ENCODE measurements at places on chromosomes 16 and 17. TPM values are rescaled to one million over a fixed set of nuclear protein-coding genes. Genes with fewer than 3 reads are reported as not detected.

- DNase-seq: no peak
Measured at GRCh38 chr17:48036693-48037035, 933 bp downstream of the COPZ2 start.

DNA sequence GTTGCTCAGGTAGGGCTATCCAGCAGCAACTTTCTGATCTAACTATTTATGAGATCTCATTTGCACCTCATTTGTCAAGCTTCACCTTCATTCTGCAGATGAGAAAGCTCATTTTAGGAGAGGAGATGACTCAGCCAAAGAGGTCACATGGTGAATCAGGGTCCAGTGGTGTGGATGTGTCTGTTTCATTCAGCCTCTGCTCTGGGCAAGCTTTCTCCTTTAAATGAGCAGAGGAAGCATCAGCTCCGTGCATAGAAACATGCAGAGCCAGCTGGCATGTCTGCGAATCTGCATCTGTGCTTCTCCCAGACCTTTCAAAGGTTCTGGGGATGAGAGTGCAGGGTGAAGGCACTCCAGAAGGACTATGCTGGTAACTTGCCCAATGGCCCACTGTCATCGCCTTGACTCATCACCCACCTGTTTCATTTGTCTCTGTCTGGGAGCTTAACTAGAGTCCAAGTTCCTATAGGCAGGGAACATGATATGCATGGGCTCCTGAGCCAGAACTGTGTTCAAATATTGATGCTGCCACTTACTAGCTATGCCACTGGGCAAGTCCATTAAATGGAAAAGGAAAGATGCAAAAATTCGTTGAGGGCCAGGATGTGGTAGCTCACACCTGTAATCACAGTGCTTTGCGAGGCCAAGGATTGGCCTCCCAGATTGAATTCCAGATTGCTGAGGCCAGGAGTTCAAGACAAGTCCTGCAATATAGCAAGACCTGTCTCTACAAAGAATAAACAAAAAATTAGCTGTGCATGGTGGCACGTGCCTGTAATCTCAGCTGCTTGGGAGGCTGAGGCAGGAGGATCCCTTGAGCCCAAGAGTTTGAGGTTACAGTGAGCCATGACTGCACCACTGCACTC lies 67.1 kb upstream of the NLK start:
- no peak for DNase-seq

- no peak for DNase-seq
Measured at GRCh38 chr16:73124665-73125375, 76.9 kb upstream of the ZFHX3 start.

DNA sequence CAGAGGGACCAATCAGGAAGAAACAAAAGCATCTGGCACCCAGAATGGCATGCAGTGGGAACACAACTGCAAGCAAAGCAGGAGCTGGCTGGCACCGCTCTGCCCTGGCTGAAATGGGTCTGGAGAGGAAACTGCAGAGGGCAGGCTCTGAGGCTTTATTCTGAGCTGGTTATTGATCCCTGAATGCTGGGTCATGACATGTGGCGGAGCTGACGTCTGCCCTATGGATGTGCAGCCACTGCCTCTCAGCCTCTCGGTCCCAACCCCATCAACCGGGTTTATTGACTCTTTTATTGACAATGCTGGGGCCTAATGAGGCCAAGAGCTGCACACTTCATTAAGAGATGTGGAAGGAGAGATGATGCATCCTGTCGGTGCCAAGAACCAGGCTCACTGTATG lies 3.9 kb upstream of the SKAP1 start:
- DNase-seq: no peak

DHRS7C gene
- 0.16 TPM for polyA plus RNA-seq

RTN4RL1 gene
- polyA plus RNA-seq: 4.5 TPM

ACD gene
- 34.6 TPM for polyA plus RNA-seq

DNA sequence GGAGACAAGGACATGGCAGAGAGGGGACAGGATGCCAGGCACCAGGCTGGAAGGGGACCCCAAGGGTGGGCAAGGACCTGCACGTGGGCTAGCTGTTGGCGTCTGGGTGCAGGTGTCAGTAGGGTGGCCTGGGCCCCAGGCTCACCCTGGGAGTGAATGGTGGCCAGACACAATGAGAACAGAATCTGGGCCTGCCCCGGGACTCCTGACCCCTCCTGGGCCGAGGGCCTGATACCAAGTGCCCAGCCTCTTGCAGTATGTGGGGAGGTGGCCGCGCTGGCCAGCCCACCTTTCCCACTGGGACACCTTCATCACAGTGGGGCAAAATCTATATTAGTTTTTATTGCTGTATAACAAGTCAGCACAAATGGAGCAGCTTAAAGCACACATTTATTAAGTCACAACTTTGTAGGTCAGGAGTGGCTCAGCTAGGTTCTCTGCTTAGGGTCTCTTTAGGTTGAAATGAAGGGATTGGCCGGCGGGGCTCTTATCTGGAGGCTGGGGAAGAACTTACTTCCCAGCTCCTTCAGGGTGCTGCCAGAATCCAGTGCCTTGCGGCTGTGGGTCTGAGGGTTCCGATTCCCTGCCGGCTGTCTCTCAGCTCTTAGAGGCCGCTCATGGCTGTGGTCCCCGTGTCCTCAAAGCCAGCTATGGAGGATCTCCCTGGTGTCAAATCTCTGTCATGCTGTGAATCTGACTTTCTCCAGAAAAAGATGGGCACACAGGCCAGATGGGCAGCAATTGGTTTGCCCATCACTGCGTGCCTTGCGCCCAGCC lies 3.6 kb downstream of the PRSS33 start:
- no peak for DNase-seq

GRCh38 chr17:34769049-34769448 lies 189.7 kb downstream of the TMEM132E start:
- DNase-seq: no peak

DNA sequence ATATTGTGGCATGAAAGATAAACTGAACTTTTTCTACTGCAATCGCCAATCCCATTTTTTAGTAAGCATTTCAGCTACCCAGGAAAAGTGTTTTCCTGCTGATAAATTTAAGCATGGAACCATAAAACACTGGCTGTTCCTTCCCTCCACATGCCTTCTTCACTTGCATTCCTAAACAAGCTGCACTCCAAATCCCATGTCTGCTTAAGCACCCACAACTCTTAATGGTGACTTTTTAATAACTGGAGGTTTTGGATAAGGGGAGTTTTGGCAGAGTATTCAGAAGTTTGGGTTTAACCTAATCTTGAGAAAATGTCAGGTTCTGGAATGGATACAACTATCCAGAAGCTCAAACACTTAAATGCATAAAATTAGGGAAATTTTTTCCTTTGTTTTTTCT lies 345.6 kb upstream of the CA10 start:
- DNase-seq: peak; percentile 2

- DNase-seq: no peak
Measured at GRCh38 chr16:65002265-65002664, 119.6 kb downstream of the CDH11 start.

PCGF2 gene
- polyA plus RNA-seq: 26.5 TPM

DNA sequence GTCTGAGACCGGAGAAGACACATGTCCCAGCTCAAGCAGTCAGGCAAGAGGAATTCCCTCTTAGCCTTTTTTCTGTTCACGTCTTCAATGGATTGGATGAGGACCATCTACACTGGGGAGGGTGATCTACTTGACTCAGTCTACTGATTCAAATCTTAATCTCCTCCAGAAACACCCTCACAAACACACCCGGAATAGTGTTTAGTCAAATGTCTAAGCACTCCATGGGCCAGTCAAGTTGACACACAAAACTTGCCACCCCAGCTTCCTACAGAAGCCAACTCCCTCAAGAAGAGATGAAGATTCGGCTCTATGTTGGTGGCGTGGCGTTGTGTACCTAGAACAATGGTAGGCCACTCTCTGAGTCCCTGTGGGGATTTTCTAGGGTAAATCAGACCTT lies 22.5 kb upstream of the NKD1 start:
- no peak for DNase-seq

TAT gene
- 0.20 TPM for polyA plus RNA-seq

DNA sequence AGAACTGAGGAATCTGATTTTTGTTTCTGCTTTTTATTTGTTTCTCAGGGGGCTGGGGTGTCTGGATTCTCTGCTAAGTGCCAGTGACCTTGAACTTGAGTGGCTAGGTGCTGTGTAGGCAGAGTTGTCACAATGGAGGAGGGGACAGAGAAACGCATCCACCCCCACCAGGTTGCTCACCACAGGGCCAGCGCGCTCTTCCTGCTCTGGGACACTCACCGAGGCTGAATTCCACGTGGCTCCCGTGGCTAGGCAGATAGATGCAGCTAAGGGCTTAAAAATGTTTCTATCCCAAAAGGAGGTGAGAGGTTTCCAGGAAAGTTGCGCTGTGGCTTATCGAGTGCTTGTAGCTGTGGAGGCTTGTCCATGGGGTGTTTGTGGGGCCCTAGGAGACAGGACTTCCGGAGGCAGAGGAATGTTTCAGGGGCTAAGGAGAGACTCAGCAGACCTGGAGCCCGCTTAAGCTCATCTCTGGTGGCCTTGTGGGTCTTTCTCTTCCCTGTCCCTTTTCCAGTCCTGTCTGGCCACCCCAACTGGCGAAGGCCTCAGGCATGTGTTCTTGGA lies 36.8 kb downstream of the ADCY7 start:
- DNase-seq: no peak

CA7 gene
- not detected for polyA plus RNA-seq

GRCh38 chr17:72184805-72185204 lies 64.0 kb downstream of the SOX9 start:
- no peak for DNase-seq

GRCh38 chr17:7997186-7997585 lies 5.2 kb upstream of the GUCY2D start:
- no peak for DNase-seq
